ENCODE measurements at places on chromosomes 2 and 18.

DNA sequence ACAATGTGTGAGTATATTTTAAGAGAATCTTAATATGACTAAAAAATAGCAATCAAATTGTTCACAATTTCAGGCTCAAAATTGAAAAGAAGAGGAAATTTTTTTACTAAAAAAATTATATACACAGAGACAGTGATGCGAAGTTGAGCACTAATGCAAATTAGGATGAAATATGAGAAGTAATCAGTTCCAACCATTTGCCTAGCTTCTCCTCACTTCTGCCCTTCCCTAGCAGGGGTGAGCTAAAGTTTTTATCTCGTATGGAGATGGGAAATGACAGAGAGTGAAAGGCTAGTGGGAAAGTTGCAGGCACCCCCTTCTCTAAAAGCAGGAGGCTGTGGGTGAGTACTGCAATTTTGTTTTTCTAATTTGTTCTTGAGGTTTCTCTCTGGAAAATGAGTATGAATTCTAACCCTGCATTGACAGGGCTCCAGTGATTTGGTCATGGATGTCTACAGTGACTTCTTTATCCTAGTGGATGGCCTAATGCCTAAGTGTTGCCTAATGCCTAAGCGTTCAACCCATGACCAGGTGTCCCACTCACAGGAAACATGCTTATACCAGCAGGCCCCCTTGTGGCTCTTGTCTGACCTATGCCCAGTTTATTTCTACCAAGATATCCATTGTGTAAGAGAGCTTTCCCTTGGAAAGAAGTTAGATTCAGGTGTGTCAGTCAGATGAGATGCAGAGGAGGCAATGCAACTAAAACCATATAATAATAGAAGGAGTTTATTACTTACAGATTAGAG, 78.0 kb upstream of the HNMT start:
- no peak for DNase-seq

- no peak for DNase-seq
Measured at GRCh38 chr2:170714381-170715061, 616 bp upstream of the SP5 start.

- no peak for DNase-seq
Measured at GRCh38 chr18:3874125-3874524, 424.2 kb downstream of the TGIF1 start.

DNA sequence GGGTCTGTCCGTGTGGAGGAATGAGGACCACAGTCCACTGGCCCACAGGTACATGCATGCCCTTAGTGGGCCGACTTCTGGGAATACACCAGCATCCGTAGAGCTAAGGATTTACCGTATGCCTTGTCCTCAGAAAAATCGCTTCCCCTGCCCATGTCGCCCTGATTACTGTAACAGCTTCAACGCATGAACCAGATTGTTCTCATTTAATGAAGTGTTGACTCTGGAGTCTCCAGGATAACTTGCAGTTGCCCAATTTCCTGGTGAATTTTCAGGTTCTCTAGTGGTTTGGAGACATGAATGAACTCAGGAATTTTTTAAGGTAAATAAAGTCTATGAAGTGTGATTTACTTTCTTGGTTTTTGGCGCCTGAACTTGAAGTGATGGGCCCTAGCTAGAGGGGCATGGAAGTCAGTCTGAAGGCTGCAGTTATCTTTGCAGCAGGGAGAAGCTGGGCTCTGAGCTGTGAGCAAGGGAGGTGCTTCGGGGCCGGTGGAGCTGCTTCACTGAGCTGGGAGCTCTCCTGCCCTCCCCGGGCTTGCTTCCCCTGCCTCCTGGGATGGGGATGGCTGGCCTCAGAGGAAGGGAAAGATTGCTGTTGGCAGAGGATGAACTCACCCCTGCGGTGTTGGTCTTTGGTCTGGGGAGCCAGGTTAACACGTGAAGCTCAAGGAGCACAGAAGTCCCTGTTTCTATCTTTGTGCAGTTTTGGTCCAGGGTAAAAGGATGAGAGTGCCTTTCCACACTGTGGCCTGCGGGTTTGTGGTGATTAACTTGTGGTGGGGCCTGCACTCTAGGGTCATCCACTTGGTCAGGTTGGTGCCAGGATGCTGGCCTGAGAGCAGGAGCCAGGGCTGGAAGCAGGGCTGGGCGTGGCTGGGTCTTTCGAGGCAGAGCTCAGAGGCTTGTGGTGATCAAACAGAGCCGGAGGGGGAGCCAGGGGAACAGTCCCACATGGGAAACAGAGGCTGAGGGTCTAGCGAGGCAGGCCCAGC, 28.1 kb downstream of the TCF7L1 start:
- no peak for DNase-seq

GRCh38 chr2:1665761-1666505, 78.4 kb downstream of the PXDN start:
- no peak for DNase-seq

DNA sequence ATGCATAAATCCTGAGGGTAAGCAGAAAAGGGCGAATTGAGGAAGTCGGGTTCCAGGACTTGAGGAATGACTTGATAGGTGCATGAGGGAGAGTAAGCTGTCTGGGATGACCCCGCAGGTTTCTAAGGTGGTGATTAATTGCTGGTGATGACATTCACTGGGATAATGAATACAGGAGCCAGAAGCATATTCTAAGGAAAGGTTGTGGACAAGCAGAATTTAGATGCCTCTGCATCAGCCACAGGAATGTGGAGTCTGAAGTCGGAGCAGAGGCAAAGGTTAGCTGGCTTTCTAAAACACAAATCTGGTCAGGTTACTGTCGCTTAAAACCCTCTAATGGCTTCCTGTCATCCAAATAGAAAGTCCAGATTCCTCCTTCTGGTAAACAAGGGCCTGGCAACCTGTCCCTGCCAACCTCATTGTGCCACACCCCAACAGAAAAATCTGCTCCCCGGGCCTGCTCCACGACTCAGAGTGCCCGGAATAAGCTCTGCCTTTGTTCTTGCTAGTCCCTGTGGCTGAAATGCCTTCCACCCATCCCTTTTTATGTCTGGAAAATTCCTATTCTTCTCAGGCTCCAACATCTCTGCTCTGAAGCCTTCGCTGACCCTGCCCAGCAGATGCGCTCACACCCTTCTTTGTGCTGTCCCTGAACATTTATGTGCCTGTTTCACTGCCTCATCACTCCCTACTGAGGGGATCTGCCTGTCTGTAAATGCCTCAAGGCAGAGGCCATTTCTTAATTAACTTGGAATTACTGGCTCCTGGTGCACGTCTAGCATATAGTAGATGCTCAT, 11.3 kb upstream of the TMEM214 start:
- no peak for DNase-seq

Measured in activated T-cell treated with anti-CD3 and anti-CD28 coated beads for 4 hours (primary cell).